ENCODE measurements at places on chromosomes 6 and 20.

DNA sequence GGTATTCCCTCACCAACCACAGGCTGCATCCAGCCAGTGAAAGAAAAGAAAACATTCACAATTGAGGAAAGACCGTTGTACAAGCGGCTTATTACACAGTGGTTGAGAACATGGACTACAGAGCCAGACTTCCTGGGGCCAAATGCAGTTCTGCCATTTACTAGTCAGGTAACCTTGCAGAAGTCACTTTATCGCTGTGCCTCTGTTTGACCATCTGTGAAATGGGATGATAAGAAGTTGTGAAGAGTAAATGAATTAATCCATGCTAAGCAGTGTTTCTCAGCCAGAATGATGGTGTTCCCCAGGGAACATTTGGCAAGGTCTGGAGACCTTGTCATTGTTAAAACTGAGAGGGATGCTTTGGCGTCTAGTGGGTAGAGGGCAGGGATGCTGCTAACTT lies 14.8 kb downstream of the ARHGAP40 start:
- DNase-seq = no peak

DNA sequence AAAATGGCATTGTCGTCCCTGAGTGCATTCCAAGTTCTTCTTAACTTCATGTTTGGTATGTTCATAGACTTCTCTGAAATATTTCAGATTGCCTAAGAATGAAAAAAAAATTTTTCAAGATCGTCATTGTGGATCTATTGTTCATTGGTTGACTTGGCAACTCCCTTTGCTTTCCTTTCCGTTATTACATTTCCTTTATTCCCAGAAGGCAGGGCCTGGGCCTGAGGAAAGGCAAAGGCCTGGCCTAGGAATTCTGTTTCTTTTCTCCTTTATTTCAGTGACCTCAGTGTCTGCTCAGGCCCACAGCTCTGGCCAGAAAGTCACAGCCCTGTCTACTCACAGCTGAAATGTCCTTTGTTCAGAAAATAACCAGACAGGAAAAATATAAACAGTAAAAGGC lies 401.6 kb upstream of the PLCB4 start:
- no peak for DNase-seq

DNA sequence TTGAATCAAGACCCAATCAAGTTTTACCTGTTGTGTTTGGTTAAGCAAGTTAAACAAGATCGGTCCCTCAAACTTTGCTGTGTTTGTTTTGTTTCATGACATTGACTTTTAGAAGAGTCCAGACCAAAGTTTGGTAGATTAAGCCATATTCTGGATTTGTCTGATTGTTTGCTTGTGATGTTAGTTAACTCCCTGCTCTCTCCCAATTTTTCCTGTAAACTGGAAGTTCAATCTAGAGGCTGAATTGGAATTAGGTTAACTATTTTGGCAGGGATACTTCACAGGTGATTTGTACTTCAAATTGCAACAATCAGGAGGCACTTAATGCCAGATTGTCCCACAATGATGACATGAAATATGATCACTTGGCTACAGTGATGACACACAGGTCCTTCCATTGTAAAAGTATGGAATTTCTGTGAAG lies 13.6 kb upstream of the SH3BGRL2 start:
- DNase-seq = no peak

GRCh38 chr6:164756142-164756541 lies 553.3 kb downstream of the C6orf118 start:
- no peak for DNase-seq

DNA sequence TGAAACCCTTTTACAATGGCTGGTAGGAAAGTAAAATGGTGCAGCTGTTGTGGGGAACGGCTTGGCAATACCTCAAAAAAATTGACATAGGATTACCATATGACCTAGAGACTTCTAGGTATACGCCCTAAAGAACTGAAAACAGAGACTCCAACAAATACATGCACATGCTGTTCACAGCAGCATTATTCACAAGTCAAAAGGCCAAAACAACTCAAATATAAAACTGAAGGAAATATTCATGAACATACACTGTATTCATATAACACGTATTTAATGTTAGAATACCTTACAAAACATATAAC lies 74.6 kb downstream of the FOXA2 start:
- DNase-seq = no peak

DNA sequence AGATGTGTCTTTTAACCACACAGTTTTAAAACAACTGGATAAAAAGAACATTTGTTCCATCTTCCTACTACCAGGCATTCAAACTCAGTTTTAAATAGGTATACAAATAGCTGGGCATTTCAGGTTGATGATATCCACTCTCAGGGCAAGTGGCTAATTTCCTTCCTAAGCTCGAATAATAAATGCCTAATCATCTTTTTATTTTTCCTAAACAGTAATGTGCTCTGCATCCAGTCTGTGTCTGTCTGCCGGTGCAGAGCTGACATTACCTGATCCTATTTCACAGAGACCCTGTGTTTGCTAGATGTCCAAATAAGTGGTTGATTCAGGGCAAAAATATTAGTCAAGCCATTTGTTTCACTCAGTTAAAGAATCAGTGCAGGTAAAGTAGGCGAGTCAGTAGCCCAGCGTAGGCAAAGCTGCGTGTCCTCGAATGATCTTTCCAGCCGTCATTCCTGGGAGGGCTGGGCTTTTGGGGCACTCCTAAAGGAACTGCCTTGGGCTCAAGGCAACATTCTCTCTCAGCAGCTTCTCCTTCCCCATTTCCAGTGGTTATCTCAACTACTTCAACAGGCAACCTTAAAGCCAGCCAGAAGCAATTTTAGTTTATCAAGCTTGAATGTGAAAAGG lies 74.2 kb upstream of the BMP2 start:
- DNase-seq = no peak

DNA sequence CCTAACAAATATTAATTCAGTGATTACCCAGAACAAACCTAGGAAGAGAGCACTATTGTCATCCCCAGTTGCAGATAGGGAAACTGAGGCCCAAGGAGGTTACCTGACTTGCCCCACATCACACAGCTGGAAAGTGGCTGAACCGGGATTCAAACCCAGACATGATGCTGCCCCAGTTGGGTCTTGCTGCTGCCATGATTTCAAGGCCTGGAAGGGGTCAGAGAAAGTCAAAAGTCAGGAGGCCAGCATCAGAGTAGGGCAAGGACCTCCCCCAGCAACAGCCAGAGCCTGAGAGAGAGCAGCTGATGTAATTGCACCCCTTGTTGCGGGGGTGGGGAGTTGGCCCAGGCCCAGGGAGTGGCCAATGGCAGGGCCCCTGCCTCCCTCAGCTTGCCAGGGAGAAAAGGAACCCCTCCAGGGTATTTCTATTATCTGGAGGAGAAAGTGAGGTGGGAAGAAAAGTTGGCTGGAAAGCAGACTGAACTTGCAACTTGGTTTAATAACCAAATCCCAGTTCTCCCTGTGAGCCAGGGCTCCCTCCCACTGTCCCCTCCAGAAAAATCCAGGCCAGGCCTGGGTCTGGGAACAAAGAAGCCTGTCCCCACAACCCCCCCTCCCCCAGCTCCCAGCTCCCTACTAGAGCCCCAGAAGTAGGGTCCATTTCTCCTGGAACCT lies 83.6 kb downstream of the MRPL14 start:
- no peak for DNase-seq

DNA sequence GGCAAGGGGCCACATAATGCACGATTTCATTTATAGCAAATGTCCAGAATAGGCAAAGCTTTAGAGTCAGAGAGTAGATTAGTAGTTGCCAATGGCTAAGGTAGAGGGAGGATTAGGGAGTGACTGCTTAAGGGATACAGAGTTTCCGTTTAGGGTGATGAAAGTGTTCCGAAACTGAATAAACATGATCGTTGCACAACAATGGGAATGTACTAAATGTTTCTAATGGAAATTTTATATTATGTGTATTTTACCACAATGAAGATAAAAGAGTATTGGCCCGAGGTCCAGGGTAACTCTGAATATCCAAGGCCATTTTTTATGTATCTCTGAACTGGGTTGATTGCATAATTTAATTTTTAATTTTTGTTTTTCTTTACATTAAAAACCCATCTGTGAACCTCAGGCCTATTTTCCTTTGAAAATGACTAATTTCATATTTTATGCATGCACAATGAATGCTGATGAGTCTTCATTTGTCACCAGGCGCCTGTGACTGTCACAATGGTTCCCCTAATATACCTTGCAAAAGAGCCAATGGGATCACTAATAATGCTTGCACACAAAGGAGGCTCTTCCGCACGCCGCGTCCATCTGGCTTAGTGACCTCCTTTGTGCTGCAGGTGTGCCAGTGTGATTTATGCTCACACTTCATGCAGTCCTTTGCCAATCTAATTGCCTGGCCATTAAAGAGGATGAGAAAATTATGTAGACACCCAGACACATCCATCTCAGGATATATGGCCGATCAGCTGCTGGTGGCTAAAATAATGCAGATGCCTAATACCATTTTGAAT lies 612.5 kb downstream of the CDH26 start:
- DNase-seq = no peak

DNA sequence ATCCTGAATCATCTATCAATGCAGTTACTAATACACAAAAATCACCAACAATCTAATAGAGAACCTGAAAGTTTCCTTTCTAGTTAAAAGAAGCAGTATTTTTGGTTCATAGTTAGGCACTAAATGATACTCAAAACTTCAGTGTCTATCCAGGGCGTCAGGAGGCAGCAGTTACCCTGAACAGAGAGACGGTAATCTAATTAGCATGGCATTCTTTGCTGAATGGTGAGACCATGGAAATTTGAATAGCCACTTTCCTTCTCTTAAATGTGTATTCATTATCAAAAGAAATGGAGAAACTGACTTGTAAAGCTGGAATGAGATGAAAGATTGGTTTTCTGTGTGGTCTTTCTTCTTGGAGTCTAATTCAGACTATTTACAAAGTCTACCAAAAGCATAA lies 146.6 kb upstream of the BMP5 start:
- DNase-seq = no peak

DNA sequence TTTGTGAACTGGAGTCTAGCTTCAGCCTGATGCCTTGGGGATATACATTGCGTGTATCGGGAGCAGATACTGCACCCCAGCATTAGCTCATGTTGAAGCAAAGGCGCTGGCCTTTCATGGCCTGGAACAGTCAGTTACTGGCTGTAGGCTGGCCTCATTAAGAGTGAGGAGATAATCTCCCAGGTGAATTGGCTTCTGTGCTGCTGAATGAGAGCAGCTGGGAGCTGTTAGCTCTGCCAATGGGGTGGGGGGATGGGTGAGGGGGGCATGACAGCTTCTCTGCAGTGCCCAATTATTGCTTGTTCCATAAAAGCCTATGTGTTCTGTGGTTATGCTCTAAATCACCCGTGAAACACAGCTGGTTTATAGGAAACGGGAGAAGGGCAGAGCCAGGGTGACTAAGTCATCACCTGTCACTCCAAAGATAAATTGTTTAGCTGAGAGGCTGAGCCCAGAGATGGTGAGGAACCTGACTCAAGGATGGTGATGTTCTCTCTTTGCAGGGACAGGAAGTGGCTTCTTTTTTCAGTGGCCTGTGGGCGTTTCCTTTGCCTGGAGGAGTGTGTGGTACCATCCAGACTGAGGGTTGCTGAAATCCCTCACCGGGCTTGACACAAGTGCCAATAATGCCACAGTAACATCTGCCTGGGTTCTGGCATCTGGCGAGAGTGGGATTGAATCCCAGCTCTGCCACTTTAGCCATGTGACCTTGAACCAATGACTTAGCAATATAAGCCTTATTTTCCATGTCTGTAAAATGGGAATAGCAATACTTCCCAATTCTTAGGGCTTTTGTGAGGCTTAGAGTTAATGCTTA lies 170.8 kb downstream of the BCAS1 start:
- DNase-seq = peak; percentile 57

DNA sequence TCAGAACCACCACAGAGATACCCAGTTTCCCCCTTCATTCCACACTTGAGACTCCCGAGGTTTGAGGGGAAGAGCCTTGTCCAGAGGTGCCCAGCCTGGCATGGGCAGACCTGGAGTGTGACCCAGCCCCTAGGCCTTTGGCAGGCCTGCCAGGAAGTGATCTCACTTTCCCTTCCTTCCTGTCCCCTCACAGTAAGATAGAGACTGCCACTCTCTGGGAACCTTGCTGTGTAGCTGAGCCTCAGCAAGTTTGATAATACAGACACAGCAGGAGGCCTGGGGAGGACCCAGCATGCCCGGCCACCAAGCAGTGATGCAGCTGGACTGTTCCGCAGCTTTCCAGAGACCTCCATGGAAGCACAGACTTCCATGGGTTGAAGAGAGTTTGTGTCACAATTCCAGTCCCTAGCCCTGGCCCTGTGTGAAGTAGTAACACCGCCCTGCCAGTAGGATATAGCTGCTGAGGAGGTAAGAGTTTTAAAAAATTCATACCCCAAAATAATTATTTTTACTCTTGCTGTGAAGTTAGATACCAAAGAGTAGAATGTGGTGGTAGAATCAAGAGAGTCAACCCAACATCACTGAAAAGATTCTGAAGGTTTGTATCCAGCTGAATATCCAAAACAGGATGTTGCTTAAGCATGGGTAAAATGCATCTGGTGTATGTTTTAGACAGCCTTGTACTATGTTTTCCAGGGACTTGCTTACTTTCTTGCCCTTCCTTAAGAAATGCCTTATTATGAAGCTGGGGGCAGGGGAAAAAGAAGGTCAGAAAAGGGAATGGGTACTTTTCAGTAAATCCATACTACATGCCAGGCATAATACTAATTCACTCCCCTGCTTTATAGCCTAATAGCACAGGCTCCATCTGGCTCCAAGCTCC lies 16.3 kb downstream of the PKIG start:
- no peak for DNase-seq

DNA sequence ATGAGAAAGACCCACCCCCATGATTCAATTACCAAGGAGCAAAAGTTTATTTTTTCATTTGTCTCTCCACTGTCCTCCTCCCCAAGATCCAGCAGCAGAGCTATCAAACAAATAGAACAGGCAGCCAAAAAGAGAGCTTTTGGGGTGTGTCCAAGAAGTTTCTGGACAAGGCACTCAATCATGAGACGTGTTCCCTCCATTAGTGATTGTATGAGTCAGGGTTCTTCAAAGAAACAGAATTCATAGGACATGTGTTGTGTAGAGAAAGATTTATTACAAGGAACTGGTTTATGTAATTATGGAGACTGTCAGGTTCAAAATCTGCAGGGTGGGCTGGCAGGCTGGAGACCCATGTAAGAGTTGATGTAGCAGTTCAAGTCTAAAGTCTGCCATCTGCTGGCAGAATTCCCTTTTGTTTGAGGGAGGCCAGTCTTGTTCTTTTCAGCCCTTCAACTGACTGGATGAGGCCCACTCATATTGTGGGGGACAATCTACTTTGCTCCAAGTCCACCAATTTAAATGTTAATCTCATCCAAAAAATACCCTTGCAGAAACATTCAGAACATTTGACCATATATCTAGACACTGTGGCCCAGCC lies 248.1 kb upstream of the OPRM1 start:
- no peak for DNase-seq

GRCh38 chr6:153613719-153614455 lies 425.2 kb upstream of the OPRM1 start:
- DNase-seq = no peak

GRCh38 chr6:151176911-151177770 lies 62.6 kb upstream of the AKAP12 start:
- no peak for DNase-seq

Data from activated CD8-positive, alpha-beta memory T cell treated with anti-CD3 and anti-CD28 coated beads for 48 hours (primary cell).